Motor neuron (in vitro differentiated cells): ENCODE measurements at places on chromosomes 13 and 19. TPM values are rescaled to one million over a fixed set of nuclear protein-coding genes. Genes with fewer than 3 reads are reported as not detected.

DNA sequence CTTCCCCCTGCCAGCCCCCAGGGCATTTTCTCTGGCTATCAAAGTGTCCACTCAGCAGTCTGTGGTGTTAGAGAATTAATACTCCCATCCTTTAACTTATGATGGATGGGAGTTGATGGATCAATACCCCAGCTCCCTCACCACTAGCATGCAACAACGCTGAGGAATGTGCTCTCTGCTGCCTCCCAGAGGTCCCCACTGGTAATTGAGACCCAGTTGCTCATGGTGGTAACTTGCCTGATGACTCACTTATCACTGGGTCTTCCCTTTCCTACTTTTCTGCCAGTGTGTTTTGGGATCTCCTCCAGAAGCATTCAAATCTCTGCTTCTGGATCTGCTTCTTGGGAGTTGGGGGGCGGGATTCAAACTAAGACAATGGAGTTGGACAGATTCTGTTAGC is 20.3 kb upstream of the CACNA1A start:
- ATAC-seq, result no peak

- peak; percentile 11 for ATAC-seq
Observed at GRCh38 chr19:55647732-55648584, at the start of gene CCDC106. Gene CCDC106, plus strand, starts transcription at chr19:55648212. Its CDS starts 835 bp downstream, at chr19:55649047.

- ATAC-seq, result no peak
Observed at GRCh38 chr13:52664272-52664671, 11.6 kb downstream of the SUGT1 start.

- peak; percentile 71 for ATAC-seq
Observed at GRCh38 chr13:83065108-83065507, 817.2 kb downstream of the SLITRK1 start.

GRCh38 chr13:105177265-105177900 is 1358.1 kb downstream of the EFNB2 start:
- ATAC-seq, result no peak

- ATAC-seq, result peak; percentile 14
Observed at GRCh38 chr19:45499196-45500180, 1.2 kb downstream of the PPM1N start.

DNA sequence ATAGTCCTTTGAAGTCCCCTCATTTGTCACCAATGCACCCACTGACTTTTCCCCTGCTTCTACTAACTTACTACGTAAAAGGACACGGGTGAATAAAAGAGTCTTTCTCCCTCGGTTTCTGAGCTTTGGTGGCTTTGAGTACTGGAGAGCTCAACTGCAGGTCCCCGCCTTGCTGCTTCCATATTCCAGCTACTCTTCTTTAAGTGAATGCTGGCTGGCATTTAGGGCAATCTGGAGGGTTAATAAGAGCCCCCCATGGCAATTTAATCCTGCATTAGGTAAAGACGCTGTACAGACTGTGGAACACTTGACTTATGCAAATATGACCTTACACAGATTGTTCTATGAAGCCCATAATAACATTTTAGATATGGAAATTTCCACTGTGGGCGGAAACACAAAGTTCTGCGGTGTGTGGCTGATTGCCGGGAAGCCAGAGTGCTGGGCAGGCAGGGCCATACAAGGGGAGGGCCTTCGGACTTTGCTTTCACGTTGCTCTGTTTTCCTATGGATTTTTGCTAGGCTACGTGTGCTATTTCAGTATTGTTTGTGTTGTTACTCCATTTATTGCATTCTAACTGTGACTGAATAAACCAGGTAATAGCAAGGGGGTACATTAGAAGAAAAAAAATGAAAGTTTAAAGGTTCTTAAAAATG is 97.5 kb downstream of the SLC10A2 start:
- ATAC-seq, result no peak

- no peak for ATAC-seq
Observed at GRCh38 chr19:8340341-8341096, 2.5 kb downstream of the KANK3 start.

DNA sequence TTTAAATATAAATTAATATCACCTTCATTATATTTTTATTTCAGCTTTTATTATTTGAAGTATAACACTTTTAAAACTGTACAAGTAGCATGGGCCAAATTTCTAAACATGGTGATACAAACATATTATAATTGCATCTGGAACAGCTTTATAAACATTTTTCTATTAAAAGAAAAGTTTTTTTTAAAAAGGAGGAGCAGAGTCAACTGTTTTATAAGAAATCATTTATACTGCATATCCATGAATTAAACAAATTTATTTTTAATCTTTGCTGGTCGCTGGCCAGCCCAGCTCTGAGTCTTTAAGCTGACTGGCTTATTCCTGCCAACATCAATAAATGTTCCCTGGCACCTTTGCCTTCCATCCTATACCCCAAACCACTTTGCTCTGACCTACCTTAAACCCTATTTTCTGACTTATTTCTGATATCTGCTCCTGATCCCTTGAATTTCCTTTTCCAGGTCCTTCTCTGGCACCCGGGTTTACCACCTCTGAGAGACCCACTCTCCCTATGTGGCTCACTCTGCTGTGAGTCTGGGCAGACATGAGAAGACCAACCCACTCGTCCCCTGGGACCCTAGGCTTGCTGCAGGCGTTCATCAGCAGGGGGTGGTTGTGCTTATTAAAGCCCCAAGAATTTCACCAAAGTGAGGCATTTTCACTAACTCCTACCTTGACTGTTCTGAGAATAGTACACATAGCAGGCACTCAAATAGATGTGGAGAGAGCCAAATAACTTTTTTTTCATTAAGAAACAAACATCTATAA is 220.3 kb downstream of the KLF12 start:
- no peak for ATAC-seq

The NAT14 gene
- 50.0 and 51.7 TPM in 2 replicates for total RNA-seq

The COL4A2 gene
- total RNA-seq, result 28.6 and 37.1 TPM in 2 replicates

The SPIB gene
- not detected in 2 replicates for total RNA-seq

The PKN1 gene
- total RNA-seq, result 38.4 and 50.8 TPM in 2 replicates
